ENCODE measurements at places on chromosomes 1 and 21. TPM values are rescaled to one million over a fixed set of nuclear protein-coding genes. Genes with fewer than 3 reads are reported as not detected.

ASTN1 gene
- total RNA-seq, result 0.14 TPM

GUCA2A gene
- not detected for total RNA-seq

ARL8A gene
- total RNA-seq, result 94.1 TPM

AGRN gene
- total RNA-seq, result 18.8 TPM

SPRR1B gene
- total RNA-seq, result not detected

PROX1 gene
- 8.8 TPM for total RNA-seq

NR1I3 gene
- not detected for total RNA-seq

DNA sequence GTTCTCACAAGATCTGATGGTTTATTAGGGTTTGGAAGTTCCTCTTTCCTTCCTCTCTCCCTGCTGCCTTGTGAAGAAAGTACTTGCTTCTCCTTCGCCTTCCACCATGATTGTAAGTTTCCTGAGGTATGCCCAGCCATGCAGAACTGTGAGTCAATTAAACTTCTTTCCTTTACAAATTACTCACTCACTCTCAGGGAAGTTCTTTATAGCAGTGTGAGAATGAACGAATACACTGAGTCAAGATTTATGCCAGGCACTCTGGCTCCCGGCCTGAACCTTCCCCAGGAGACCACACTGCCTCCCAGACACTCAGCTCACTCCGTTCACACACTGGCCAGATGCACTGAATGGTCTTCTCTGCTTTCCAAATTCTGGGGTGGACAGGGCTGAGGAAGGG is 308.3 kb upstream of the AJAP1 start:
- no peak for DNase-seq

DNA sequence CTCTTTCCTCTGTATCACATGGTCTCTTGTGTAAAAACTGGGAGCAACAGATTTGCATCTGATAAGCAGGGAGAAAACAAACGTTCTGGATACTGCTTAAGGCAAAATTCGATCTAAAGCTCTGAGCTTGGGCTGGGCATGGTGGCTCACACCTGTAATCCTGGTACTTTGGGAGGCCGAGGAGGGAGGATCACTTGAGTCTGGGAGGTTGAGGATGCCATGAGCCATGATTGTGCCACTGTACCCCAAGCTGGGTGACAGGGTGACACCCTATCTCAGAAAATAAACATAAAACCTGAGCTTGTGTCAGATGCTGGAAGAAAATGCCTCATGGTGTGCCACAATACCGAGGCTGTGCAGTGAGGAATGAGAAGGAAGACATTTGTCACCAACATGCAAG is 73.9 kb downstream of the SCCPDH start:
- DNase-seq, result no peak

- DNase-seq, result no peak
Measured at GRCh38 chr21:17529648-17530047, 16.8 kb downstream of the CXADR start.

DNA sequence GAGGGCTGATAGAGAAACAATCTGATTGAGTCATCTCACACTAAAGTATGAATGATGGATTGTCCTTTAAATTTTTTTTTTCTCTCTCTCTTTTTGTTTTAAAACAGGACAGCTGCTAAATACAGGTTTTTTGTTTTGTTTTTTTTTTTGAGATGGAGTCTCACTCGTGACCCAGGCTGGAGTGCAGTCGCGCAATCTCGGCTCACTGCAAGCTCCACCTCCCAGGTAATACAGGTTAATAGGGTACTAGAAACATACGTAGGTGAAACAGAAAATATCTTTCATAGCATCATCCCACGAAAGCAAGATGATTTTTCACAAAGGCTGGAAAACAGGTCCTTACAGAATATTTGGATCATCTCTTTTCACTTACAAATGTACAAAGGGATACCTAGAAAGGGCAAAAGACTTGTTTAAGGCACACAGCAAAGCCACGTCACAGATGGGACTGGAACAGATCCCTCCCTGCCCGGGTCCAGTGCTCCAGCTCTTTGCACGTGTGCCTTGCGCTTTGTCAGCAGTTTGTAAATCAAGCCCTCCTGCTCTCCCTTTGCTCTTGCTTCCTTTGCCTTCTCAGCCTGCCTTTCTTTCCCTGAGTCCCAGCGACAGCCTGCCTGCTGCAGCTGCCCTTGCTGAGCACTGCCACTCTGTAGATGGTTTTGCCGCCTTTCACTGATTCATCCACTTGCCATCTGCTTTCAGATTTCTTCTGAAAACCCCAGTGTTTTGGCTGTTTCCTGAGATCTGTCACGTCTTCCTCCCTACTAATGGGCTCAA is 171.3 kb upstream of the BEND5 start:
- no peak for DNase-seq

GRCh38 chr1:4587721-4588120 is 66.7 kb upstream of the AJAP1 start:
- DNase-seq, result no peak

GRCh38 chr1:159853417-159854115 is 8.9 kb downstream of the VSIG8 start:
- no peak for DNase-seq

DNA sequence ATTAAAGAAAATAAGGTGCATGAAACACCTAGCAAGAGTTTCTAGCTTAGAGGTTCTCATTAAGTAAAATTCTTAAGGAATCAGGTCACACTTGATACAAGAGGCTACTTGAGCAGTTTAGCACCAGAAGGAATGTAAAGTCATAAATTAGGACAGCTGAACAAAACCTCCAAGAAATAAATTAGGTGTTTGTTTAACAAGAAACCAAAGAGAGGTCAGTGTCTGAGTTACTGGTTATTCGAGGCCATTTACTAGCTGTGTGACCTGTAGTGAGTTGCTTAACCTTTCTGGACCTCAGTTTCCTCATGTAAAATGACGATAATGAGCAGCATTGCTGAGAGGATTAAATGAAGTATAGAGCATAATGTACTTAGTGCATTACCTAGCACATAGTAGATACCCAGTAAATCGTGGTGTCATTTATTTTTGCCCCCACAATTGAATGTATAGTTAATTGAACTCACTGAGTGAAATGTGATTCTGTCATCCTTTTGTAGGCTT is 908 bp upstream of the ELK4 start:
- DNase-seq, result no peak

DNA sequence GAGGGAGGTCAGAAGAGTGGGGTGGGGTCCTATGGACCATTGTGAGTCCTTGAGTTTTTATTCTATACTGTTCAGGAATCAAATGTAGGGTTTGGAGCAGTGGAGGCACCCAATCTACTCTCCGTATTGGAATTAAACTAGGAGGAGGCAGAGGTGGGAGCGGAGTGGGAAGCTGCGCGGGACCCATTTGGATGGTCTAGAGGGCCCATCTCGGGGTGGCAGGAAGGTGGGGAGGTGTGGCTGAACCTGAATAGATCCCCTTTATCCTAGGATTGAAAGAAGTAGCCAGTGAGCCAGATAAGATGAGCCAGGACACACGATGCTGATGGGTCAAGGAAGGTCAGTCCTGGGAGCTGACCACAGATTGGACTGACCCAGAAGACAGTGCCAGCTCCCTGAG is 325.8 kb downstream of the AJAP1 start:
- no peak for DNase-seq

- no peak for DNase-seq
Measured at GRCh38 chr1:228838717-228839500, 103.6 kb downstream of the RHOU start.

Data from posterior vena cava (tissue), 2 donors.